Neural crest cell (in vitro differentiated cells): ENCODE measurements at places on chromosomes 7 and 10.

- no peak for DNase-seq
- no peak overlapping the region for H3K4me3 ChIP-seq
- H3K27ac ChIP-seq: no peak overlapping the region
- H3K36me3 ChIP-seq: no peaks in the 10 kb centered on the region
Measured at GRCh38 chr10:23080262-23080661, 15.1 kb upstream of the MSRB2 start.

- H3K27me3 ChIP-seq: no peaks in the 10 kb centered on the region
- peaks cover 66% of the 10 kb centered on the region for H3K4me1 ChIP-seq
- DNase-seq: no peak
Measured at GRCh38 chr10:21293518-21294356, 231.7 kb downstream of the SKIDA1 start.

- H3K27ac ChIP-seq: no peak overlapping the region
- peaks cover 33% of the 10 kb centered on the region for H3K36me3 ChIP-seq
- H3K4me3 ChIP-seq: no peak overlapping the region
- no peaks in the 10 kb centered on the region for H3K27me3 ChIP-seq
- no peak for DNase-seq
- no peaks in the 10 kb centered on the region for H3K4me1 ChIP-seq
Measured at GRCh38 chr10:86918022-86918471, 39.4 kb downstream of the MMRN2 start.

DNA sequence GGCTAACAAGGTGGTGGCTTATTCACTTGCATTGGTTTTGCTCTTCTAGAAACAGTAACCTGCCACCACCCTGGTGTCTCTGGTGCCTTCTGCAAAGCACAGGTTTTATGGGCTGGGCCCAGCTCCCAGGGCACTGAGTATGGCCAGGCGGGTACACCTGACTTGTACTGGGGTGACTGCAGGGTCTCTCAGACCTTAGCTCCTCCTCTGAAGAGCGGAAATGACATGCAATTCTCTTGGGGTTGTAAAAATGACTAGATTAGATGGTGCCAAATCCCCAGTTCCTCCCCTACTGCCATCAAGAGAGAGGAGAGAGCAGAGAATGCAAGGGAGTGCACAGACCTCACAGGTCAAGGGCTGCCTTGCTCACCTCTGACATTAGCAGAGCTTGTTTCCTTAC lies 14.7 kb downstream of the ESYT2 start:
- H3K27ac ChIP-seq: peak overlapping the region; percentile 31
- no peaks in the 10 kb centered on the region for H3K36me3 ChIP-seq
- DNase-seq: no peak
- no peak overlapping the region for H3K4me3 ChIP-seq

DNA sequence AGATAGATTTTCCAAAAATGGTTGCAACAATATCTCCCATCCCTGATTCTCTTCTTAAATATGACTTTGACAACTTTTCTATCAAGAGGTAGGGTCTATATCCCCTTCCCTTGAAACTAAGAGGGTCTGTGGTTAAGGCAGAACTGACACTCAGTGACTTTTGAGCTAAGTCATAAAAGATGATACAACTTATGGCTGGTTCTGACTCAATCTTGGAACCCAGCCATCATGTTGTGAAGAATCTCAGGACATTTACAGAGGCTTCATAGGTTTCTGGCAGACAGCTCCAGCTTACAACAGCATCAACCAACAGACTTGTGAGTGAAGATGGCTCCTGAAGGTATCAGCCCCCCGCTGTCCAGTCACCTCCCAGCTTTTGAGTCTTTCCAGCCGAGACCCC lies 203.5 kb downstream of the RNLS start:
- no peak for DNase-seq
- no peak overlapping the region for H3K4me3 ChIP-seq
- H3K27ac ChIP-seq: no peak overlapping the region
- H3K27me3 ChIP-seq: no peaks in the 10 kb centered on the region
- no peaks in the 10 kb centered on the region for H3K4me1 ChIP-seq

DNA sequence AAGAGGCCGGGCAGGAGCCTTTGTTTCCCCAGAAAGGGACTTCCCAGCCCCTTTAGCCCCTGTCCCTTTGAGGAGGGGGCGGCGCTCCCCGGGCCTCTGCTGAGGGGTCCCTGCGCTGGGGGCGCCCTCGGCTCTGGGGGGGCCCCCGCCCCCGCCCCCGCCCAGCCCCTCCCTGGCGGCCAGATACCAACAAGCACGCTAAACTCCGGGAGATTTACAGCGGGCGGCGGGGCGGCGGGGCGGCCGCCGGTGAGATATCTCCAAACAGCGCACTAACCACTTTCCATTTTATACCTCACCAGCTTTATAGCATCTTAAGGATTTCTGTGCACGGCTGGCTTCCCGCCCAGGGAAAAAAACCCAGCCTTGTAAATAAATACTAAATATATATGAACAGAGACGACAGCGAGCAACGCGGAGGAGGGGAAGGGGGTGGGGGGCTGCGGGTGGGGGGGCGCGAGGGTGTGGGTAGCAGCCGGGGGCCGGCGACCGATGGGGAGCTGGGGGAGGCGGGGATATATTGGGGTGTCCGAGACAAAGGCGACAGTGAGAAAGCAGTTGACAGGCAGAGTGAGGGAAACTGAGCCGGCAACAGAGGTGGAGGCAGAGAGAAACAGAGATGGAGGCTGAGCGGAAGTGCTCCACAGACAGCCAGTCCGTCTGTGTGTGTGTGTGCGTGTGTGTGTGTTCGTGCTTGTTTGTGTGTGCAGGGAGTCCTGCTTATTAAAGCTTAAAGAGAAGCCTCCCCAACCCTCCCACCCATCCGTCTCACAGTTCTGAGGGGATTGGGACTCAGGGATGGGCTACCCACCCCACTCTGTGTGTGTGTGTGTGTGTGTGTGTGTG lies 85.8 kb downstream of the HIF1AN start:
- no peak overlapping the region for H3K27ac ChIP-seq
- DNase-seq: no peak
- H3K4me1 ChIP-seq: peaks cover 16% of the 10 kb centered on the region
- no peak overlapping the region for H3K4me3 ChIP-seq

DNA sequence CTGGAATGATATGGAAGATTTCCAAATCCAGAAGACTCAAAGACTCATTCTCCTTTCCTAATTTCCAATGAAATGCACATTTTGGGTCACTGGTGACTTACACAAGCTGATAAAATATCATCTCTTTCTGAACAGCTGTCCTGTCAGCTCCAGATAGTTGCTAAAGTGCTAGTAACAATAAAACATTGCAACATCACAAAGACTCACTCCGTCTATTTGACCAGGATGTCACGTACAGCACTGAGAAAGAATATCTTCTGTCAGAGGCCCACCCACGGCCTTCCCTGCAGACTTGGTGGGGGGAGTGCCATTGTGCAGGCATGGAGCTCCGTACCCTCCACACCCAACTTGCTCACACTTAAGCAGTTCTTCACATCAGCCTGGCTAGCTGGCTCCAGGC lies 78.9 kb upstream of the EGR2 start:
- H3K27ac ChIP-seq: no peak overlapping the region
- H3K4me3 ChIP-seq: no peak overlapping the region
- H3K4me1 ChIP-seq: peaks cover 36% of the 10 kb centered on the region
- H3K36me3 ChIP-seq: no peaks in the 10 kb centered on the region
- no peak for DNase-seq

GRCh38 chr10:23530079-23530478 lies 91.2 kb downstream of the OTUD1 start:
- H3K4me3 ChIP-seq: no peak overlapping the region
- no peaks in the 10 kb centered on the region for H3K4me1 ChIP-seq
- H3K27ac ChIP-seq: no peak overlapping the region
- H3K27me3 ChIP-seq: peaks cover 4% of the 10 kb centered on the region
- no peaks in the 10 kb centered on the region for H3K36me3 ChIP-seq

DNA sequence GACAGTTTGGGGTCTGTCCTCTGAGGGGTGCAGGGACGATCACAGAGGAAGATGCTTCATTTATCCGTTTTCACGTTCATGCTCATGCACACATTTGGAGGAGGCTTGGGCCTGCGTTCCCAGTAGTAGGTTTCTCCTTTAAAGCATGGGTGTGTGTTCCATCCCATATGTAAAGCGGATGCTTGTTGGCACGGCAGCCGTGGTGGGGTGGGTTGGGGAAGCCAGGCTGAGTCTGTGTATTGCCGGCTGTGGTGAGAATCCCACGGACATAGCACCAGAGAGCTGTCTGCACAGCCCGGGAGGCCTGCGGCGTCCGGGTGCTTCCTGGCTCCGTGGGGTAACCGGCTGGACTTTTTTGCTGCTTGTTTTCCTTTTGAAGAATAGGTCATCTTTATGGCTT lies 440 bp downstream of the JAKMIP3 start:
- no peaks in the 10 kb centered on the region for H3K36me3 ChIP-seq
- peaks cover 19% of the 10 kb centered on the region for H3K27me3 ChIP-seq
- no peak for DNase-seq
- H3K27ac ChIP-seq: no peak overlapping the region

- no peak overlapping the region for H3K4me3 ChIP-seq
- no peak overlapping the region for H3K27ac ChIP-seq
- H3K27me3 ChIP-seq: no peaks in the 10 kb centered on the region
- H3K36me3 ChIP-seq: peaks cover 12% of the 10 kb centered on the region
- peaks cover 18% of the 10 kb centered on the region for H3K4me1 ChIP-seq
- DNase-seq: no peak
Measured at GRCh38 chr7:77619314-77619713, 76.9 kb upstream of the RSBN1L start.

GRCh38 chr10:72904806-72905205 lies 11.3 kb downstream of the OIT3 start:
- H3K36me3 ChIP-seq: no peaks in the 10 kb centered on the region
- H3K27me3 ChIP-seq: no peaks in the 10 kb centered on the region
- H3K4me1 ChIP-seq: no peaks in the 10 kb centered on the region
- H3K27ac ChIP-seq: peak overlapping the region; percentile 64

DNA sequence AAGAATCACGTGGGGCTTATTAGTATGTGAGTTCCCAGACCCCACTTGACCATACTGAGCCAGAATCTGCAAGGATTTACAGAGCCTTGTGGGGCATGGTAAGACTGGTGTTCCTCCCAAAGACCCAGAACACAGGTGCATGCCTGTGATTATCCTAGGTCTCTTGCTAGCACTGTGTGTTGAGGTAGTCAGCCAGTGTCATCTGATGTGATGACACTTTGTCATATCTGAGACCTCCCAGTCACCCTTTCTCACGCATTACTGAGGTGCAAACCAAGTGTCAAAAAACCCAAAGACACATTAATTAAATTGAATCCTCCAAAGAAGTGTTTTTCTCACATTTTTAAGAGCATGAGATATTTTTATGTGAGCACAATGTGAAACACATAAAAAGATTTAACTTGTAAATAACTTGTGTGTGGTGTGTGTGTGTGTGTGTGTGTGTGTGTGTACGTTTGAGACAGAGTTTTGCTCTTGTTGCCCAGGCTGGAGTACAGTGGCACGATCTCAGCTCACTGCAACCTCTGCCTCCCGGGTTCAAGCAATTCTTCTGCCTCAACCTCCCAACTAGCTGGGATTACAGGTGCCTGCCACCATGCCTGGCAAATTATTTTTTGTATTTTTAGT lies 162.0 kb upstream of the PRPS1L1 start:
- H3K4me3 ChIP-seq: no peak overlapping the region
- no peaks in the 10 kb centered on the region for H3K27me3 ChIP-seq
- H3K27ac ChIP-seq: no peak overlapping the region
- H3K4me1 ChIP-seq: no peaks in the 10 kb centered on the region
- H3K36me3 ChIP-seq: no peaks in the 10 kb centered on the region

DNA sequence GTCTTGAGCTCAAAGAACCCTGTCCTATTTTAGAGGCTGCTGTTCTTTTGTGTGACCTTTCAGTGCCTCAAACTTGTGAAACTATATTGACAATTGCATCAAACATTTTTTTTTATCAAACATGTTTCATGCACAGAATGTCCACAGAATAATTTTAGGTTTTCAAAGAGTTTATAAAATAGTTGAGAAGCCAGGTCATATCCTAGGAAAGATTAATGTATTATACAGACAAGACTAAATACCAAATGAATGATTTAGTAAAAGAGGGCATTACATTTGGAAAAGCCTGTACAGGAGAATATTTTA lies 67.0 kb downstream of the CDK6 start:
- H3K4me3 ChIP-seq: no peak overlapping the region
- H3K27ac ChIP-seq: no peak overlapping the region
- no peaks in the 10 kb centered on the region for H3K27me3 ChIP-seq
- DNase-seq: no peak

- no peak overlapping the region for H3K27ac ChIP-seq
- no peak for DNase-seq
- H3K4me3 ChIP-seq: no peak overlapping the region
- H3K4me1 ChIP-seq: no peaks in the 10 kb centered on the region
Measured at GRCh38 chr10:1594372-1595241, 142.7 kb downstream of the ADARB2 start.

GRCh38 chr10:89302625-89303024 lies 779 bp downstream of the IFIT2 start:
- DNase-seq: no peak
- peaks cover 20% of the 10 kb centered on the region for H3K4me1 ChIP-seq
- H3K27ac ChIP-seq: no peak overlapping the region
- no peak overlapping the region for H3K4me3 ChIP-seq

DNA sequence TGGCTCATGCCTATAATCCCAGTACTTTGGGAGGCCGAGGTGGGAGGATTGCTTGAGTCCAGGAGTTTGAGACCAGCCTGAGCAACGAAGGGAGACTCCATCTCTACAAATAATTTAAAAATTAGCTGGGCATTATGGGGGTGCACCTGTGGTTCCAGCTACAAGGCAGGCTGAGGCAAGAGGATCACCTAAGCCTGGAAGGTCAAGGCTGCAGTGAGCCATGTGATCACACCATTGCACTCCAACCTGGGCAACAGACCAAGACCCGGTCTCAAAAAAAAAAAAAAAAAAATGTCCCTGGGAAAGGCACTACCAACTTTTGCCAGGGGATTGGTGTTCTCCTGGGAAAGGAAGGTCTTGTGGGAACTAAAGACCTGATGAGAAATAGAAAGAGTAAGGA lies 134.2 kb upstream of the AUTS2 start:
- H3K4me3 ChIP-seq: no peak overlapping the region
- no peak for DNase-seq
- no peaks in the 10 kb centered on the region for H3K27me3 ChIP-seq
- H3K27ac ChIP-seq: no peak overlapping the region

DNA sequence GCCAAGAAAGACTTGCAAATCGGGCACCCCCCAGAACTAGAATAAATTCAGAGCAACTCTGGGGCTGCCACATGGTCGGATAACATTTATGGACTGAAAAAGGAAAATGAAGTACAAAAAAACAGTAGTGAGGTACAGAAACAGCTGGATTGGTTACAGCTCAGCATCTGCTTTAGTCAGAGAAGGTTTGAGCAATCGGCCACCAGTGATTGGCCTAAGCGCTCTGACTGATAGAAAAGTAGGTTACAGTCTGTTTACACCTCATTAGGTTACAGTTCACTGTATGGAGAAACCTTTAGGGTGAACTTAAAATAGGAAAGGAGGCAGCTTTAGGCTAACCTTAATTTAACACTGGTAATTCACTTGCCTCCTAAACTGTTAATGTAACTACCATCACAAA lies 102.0 kb upstream of the DKK1 start:
- H3K27ac ChIP-seq: no peak overlapping the region
- H3K4me1 ChIP-seq: peaks cover 17% of the 10 kb centered on the region
- no peaks in the 10 kb centered on the region for H3K27me3 ChIP-seq
- no peak for DNase-seq
- no peaks in the 10 kb centered on the region for H3K36me3 ChIP-seq

- peak; percentile 65 for DNase-seq
- H3K27me3 ChIP-seq: no peaks in the 10 kb centered on the region
- peak overlapping the region; percentile 66 for H3K4me3 ChIP-seq
- H3K36me3 ChIP-seq: no peaks in the 10 kb centered on the region
Measured at GRCh38 chr7:130141161-130141883, 63.9 kb downstream of the TMEM209 start.

- peaks cover 23% of the 10 kb centered on the region for H3K36me3 ChIP-seq
- no peak overlapping the region for H3K4me3 ChIP-seq
- H3K27ac ChIP-seq: no peak overlapping the region
- DNase-seq: no peak
Measured at GRCh38 chr7:149180722-149181449, 14.5 kb upstream of the ZNF282 start.
